ENCODE measurements at places on chromosomes 1 and 21.

- no peak for DNase-seq
These were observed 190.5 kb upstream of the C1orf174 start for GRCh38 chr1:4090556-4090955.

DNA sequence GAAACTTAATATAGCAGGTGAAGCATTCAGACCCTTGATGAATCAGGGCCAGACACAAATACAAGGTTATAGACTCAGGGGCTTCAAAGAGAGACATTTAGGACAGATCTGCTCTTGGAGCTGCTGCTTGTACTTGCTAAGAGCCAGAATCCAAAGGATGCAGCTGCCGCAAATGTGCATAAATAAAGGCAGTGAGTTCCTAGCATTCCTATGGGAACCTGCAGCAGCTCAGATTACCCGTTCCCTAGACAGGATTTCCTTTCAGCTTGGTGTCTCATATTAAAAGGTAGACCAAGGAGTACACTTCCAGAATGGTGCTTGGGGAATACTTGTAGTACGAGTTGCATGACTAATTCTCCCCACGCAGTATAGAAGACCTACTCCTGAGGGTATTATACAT is 9.7 kb upstream of the LRRC53 start:
- no peak for DNase-seq

GRCh38 chr1:55381491-55381890 is 166.3 kb upstream of the USP24 start:
- no peak for DNase-seq

GRCh38 chr1:3910857-3911845 is 11.1 kb upstream of the C1orf174 start:
- peak; percentile 68 for DNase-seq

DNA sequence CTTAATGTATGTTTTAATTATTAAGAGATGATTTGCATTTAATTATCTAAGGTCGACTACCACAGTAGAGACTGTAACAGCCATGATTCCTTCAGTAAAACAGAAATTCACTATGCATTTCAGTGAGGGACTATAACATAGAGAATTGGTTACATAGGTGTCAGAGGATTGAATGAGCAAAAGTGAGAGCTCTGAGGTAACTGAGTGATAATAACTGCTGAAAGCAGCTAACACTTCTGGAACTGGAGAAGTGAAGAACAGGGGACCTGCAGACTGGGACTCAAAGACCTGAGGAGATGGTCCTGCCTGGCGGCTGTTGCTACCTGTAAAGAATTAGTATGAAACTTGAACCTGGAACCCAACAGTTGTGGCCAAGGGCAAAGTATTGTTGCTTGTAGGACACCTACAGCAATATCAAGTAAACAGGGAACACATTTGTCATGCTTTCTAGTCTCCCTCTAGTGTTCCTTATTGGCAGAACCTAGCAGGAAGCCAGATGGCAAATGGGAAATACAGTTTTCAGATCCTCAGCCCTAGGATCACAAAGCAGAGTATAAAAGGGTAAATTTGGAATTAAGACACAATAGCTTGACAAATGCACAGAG is 110.6 kb downstream of the HS2ST1 start:
- DNase-seq = no peak

- DNase-seq = no peak
These were observed 2.4 kb downstream of the GPR157 start for GRCh38 chr1:9126511-9126910.

DNA sequence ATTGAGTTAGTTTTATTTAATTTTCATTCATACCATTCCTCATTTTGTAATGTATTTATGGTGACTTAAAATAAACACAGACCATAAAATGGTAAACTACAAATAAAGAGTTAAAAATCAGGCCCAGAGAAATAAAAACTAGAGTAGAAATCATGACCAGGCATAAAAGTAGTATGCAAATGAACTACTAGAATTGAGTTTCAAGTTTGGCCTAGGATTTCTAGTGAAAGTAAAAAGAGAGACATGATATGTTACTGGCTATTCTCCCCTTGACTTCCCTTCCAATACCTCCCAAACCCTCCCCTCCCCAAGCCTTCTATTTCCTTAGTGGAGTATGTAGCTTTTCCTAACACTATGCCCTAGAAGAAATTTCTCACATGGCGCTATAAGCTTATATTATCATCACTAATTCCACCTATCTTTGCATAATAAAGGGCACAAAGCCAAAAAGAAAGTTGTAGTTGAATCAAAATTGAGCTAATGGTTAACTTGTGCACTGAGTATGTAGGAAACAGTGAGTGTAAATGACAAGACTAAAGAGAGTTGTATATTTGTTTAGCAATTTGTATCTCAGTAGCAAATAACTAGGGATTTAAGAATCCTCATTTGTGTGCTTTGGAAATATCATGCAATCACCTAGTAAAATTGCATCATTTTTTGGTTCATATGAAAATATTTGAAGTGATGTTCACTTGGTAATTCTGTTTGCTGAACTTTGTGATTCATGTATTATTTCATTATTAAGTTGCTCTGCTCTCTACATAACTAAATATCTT is 29.7 kb upstream of the CDC14A start:
- DNase-seq = no peak

- no peak for DNase-seq
These were observed 1.3 kb downstream of the INAVA start for GRCh38 chr1:200895801-200896530.

- DNase-seq = no peak
These were observed 4.3 kb upstream of the SLC30A1 start for GRCh38 chr1:211583011-211583992.

DNA sequence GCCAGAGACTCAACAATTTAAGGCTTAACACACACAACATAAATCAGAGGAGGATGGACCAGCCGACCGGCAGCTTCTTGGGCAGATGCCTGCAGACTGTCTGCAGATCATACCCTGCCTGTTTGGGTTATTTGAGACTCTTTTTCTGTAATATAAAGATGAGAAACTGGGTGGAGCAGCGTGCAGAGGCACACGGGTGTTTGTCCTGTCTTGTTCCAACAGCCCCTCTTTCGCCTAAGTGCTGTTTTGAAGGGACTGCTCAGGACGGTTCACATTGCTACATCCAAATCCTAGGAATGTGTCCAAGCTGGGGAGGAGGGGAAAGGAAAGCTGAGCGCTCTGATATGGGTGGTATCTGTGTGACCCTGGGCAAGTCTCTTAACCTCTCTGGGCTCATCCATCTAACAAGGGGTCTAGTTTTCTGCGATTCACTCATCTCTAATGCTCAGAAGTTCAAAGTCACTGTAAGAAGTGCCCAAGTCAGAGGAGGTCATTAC is 149.9 kb downstream of the CLIC6 start:
- no peak for DNase-seq

- DNase-seq = no peak
These were observed 19.6 kb upstream of the FAM131C start for GRCh38 chr1:16092923-16093511.

DNA sequence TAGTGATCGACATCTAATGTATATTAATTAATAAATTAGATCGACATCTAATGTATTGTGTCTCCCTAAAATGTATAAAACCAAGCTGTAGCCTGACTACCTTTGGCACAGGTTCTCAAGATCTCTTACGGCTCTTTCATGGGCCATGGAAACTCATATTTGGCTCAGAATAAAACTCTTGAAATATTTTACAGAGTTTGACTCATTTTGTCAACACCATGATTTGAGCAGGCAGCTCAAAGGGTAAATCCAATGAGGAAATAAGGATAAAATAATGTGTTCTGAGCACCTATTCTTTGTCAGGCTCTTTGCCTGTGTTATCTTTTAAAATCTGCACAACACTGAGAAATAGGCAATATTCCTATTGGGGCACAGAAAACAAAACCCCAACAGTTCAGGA is 223.4 kb upstream of the DUSP10 start:
- no peak for DNase-seq

DNA sequence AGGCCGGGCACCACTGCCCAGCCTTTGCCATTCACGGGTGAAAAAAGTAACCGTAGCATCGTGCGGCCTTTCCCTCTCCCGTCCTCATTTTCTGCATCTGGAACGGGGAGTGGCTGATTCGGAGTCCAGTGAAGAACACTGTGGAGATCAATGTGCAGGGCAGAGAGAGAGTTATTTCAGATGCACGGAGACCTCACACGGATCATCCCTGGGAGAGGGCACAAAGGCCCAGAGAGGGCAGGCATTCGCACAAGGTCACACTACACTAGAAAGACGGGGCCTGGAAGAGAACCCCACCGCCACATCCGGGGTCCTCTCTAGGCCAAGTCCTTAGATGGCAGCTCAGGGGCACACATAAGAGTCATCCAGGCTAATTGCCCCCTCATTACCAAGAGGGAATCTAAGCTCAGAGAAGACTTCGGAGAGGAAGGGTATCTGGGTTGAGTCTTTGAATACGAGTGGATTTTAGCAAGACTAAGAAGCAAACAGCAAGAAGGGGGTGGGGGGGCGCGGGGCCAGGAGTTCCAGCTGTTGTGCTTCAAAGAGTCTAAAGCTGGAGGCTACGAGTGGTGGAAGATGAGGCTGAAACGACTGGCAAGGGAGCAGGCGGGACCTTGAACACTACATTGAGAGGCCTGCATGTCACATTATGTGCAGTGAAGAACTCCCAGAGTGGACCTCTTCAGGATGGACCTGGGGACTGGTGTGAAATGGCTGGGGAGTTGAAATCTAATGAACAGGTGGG is 857 bp downstream of the GPX7 start:
- no peak for DNase-seq

DNA sequence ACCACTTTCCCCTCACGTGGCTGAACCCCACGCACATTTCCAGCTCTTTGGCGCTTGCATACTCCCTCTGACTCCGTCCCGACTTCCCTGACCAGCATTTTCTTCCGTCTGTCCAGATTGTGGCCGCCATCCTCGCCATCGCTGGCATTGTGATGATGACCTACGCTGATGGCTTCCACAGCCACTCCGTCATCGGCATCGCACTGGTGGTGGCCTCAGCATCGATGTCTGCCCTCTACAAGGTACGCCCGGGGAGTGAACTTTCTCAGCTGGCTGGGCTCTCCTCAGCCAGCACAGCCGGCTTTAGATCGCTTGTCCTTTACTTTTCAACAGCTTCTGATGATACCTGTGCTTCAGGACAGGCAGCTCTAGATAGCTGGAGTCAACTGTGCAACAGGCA is 56.8 kb upstream of the COA6 start:
- DNase-seq = no peak

DNA sequence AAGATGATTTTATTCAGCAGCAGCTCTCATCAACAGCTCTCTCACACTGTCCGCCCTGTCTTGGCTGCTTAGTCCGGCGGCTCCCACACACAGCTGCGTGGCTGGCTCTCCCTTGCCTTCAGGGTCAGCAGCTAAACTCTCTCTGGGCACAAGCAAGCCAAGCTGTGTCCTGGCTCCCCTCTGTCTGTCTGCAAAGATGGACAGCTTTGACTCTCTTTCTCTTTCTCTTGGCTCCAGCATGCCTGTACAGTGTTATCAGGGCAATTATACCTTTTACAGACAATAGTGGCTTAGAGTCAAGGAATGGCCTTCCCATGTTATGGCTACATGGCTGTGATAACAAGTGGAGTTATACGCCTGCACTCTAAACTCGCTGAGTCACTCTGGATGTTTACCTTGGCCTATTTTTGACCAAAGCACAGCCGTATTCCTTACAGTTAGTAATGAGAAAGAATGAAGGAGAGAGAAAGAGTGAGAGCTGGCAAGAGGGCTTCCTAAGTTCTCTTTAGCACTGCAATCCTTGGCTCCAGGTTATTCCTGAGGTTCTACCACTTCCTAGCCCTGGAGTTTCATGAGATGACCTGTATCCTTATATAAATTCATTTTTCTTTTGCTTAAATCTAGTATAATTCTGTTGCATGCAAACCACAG is 59.9 kb upstream of the ZSWIM5 start:
- peak; percentile 77 for DNase-seq

GRCh38 chr1:112911506-112912220 is 44.3 kb downstream of the SLC16A1 start:
- DNase-seq = no peak

- DNase-seq = no peak
These were observed 254.3 kb upstream of the DAB1 start for GRCh38 chr1:57678138-57678537.

GRCh38 chr21:28516991-28517592 is 475.6 kb downstream of the LTN1 start:
- DNase-seq = peak; percentile 68

- DNase-seq = no peak
These were observed 7.0 kb upstream of the GPR88 start for GRCh38 chr1:100530880-100531487.

GRCh38 chr1:157870490-157870889 is 28.9 kb upstream of the CD5L start:
- DNase-seq = no peak

DNA sequence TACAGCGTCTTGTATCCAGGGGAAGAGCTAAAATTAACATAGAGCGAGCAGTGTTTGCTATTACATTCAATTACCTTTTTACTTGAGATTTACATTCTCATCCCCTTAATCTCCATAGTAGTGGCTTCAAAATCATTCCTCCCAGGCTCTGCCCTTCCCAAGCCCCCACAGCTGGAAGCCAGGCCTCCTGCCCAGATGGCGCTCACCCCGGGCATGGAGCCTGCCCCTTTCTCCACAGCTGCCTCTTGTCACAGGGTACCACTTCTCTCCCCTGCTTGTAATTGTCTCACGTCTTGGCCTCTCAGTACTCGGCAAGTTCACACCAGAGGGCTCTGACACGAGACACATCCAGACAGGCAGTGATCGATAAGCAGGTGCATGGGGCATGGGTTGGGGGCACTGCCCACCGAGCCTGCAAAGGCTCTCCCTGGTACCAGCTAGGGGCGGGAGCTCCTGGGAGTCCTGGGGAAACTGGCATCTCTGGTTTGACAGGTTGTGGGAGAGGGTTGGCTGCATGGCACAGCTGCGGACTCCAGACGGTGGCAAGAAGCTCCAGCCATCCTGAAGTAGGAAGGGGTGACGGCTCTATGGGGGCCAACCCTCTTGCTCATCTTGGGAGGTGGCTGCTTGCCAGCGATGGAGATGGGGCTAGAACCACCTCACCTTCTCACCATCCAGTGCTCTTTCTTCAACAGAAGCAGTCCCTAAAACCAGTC is 20.1 kb downstream of the CASZ1 start:
- no peak for DNase-seq

GRCh38 chr1:111199881-111200801 is at the start of gene DENND2D:
Gene DENND2D (minus strand): TSS chr1:111200646. CDS start chr1:111200459, 187 bp downstream.
- peak; percentile 45 for DNase-seq
